ENCODE measurements at places on chromosomes 16 and 17. TPM values are rescaled to one million over a fixed set of nuclear protein-coding genes. Genes with fewer than 3 reads are reported as not detected.

The HIC1 gene
- polyA plus RNA-seq: 0.11 TPM

The COPRS gene
- 32.4 TPM for polyA plus RNA-seq

The BCAR1 gene
- 93.8 TPM for polyA plus RNA-seq

DNA sequence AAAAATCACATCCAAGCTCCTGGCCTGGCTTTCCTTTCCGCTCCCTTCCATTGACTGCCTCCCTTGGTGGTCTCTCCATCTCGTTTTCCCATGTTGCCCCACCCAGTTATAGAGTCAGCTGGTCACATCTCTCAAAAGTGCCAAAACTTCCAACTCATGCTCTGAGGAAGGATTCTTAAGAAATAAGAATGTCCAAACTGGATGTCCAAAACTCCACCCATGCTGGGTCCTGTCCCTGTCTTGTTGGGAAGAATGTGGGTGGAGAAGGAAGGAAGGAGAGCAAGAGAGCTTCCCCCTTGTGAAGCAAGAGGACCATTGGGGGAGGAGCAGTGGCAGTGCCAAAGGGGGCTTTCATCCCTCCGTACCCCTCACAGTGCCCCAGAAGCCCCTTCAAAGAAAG is 44.6 kb upstream of the MAP3K14 start:
- H3K4me3 ChIP-seq: no peak overlapping the region
- H3K27ac ChIP-seq: no peak overlapping the region
- H3K36me3 ChIP-seq: no peaks in the 10 kb centered on the region
- H3K27me3 ChIP-seq: no peaks in the 10 kb centered on the region
- H3K4me1 ChIP-seq: peaks cover 13% of the 10 kb centered on the region
- no peak for DNase-seq

DNA sequence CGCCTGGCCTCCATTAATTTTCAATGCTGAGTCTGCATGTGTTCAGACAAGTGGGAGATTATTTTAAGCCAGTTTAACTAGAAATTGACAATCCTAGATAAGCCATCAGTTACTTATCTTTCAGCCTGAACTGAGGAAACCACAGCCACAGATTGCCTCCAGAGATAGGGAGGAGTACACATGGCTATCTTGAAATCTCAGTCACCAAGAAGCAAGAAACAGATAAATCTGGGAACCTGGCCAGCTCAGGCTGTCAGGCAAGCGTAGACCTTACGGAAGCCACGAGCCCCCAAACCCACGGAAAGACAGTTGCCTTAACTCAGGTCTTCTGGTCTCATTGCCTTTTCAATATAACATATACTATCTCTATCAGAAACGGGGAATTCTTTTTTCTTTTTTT is 2.0 kb upstream of the GLG1 start:
- H3K4me3 ChIP-seq: no peak overlapping the region
- H3K27me3 ChIP-seq: no peaks in the 10 kb centered on the region
- DNase-seq: no peak
- no peaks in the 10 kb centered on the region for H3K36me3 ChIP-seq
- peaks cover 6% of the 10 kb centered on the region for H3K4me1 ChIP-seq

DNA sequence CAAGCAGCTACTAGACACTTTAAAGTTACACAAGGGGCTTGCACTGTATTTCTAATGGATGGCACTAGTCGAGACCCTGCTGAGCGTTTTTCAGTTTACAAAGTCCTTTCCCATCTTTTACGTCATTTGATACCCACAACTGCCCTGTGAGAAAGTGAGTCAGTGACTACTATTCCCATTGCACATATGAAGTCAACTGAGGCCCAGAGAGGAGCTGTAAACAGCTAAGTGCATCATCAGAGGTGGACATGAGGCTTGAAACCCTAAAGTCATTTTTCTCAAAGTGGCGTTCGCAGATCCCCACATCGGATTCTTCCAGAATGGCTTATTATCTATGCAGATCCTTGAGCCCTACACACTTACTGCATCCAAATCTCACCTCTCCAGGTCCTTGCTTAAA is 50.6 kb downstream of the TEKT5 start:
- H3K4me3 ChIP-seq: no peak overlapping the region
- no peak for DNase-seq
- peaks cover 15% of the 10 kb centered on the region for H3K4me1 ChIP-seq

DNA sequence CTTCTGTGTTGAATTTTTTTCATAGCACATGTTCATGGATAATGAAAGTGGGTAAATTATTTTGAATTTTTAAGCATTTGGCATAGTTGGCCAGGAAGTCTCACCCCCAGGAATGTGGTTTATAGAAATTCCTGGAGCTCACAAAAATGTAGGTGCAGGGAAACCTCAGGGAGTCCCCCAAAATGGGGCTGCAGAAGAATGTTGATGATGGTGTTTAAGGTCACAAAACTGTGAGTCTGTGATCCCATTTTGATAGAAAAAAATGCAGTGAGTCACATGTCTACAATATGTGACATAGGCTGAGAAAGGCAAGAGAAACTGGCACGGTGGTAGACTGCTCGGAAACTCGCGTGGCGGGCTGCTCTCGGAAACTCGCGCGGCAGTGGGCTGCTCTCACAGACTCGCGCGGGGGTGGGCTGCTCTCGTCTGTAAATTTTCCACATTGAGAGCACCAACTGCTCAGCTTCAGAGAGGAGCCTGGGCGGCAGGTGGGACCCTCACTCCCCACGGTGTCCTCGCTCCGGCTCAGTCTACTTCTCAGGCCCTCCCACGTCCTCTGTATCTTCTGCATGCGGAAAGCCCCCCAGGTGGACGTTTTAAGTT is 18.7 kb upstream of the MC1R start:
- H3K27me3 ChIP-seq: no peaks in the 10 kb centered on the region
- no peaks in the 10 kb centered on the region for H3K4me1 ChIP-seq
- no peak overlapping the region for H3K4me3 ChIP-seq
- DNase-seq: no peak
- H3K36me3 ChIP-seq: peaks cover 8% of the 10 kb centered on the region
- no peak overlapping the region for H3K27ac ChIP-seq

- H3K36me3 ChIP-seq: no peaks in the 10 kb centered on the region
- H3K4me3 ChIP-seq: no peak overlapping the region
- no peak overlapping the region for H3K27ac ChIP-seq
- DNase-seq: no peak
- no peaks in the 10 kb centered on the region for H3K4me1 ChIP-seq
Observed at GRCh38 chr17:17391668-17392370, 85.0 kb upstream of the MED9 start.

DNA sequence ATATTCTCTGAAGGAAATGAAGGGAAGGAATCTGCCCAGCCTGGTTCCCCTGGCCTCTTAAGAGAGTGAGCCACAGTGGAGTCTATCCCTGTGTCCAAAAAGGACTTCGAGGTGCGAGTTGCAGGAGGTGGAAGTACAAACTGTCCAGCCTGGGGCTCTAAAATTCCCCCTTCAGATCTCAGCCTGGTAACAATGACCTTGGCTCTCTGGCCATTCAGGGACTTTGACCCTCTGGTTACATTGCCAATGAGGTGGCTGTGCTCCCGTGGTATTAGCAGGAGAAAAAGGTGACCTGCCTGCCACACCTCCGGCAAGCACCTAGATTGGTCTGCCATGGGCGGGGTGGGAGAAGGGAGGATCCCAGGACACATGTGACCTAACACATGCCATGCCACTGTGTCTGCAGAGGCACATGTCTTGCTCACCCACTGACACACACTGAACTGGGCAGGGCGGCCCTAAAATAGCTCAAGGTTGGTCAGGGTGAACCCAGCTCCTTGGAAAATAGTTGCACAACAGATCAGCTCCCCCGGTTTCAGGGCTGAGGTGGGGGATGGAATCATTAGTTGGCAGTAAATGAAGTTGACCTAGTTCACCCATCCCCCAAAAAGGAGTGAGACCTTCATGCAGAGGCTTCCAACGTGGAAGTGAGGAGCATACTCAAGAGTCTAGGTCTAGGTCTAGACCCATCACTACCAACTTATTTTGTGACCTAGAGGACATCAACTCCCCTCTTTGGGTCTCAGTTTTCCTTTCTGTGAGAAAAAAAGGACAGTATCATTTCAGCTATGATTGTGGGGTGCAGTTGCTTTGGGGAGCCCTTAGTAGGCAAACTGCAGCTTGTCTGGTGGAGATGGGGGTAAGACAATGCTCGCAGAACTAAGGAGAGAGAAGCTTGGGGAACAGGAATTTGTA is 2.2 kb downstream of the NR1D1 start:
- peaks cover 6% of the 10 kb centered on the region for H3K27me3 ChIP-seq
- peak overlapping the region; percentile 24 for H3K4me3 ChIP-seq
- H3K27ac ChIP-seq: 0 out of 2 replicates have a peak overlapping the region, but pooled peaks have one; percentile 25
- H3K36me3 ChIP-seq: peaks cover 7% of the 10 kb centered on the region

Measured in H1 (cell line).